Prostate gland (tissue), 2 donors: ENCODE measurements at places on chromosomes 1 and 21. TPM values are rescaled to one million over a fixed set of nuclear protein-coding genes. Genes with fewer than 3 reads are reported as not detected.

Gene ATF6
- 38.9 TPM for total RNA-seq

Gene SELL
- 1.3 TPM for total RNA-seq

Gene NPHS2
- not detected for total RNA-seq

Gene LPAR3
- total RNA-seq: 131 TPM

Gene MARK1
- 7.2 TPM for total RNA-seq

Gene SPAG17
- total RNA-seq: 9.0 TPM

Gene SPRR1B
- total RNA-seq: not detected

DNA sequence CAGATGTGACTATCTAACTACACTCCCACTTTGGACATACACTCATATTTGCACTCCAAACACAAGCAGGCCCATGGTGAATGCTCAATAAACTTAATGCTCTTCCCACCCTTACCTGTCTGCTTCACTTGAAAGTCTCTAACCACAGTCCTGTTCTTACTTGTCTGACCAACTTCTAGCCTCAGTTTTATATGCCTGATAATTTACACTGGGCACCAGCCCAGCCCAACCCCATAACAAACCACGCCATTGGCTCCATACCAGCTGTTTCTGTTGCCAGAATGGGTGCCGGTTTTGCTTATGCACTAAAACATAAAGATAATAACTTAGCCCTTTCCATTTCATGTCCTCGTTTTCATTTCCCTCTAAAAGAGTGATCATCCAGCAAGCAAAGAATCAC lies 395.4 kb downstream of the NTNG1 start:
- peak; percentile 90 for DNase-seq

- DNase-seq: no peak
Observed at GRCh38 chr1:86522240-86522639, 24.6 kb upstream of the CLCA4 start.

GRCh38 chr1:25640646-25641328 lies 24.2 kb downstream of the MAN1C1 start:
- no peak for DNase-seq
